Lower leg skin (tissue), 4 donors: ENCODE measurements at places on chromosomes 1 and 21.

DNA sequence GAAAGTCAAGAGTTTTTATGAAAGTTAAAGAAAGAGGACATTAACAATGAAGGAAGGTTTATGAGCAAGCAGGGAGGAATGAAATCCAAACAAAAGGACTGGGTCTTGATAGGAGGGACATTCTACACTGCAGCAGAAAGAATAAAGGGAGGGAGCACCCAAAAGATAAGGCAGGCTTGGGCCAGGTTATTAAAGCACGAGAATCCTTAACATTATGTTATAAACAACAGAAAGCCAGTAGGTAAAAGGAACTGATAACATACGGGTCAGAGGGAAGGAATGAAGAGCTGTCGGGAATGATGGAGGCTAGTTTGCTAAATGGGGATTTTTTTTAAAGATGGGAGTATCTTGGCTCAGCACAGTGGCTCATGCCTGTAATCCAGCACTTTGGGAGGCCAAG, 19.4 kb downstream of the LPGAT1 start:
- no peak for DNase-seq

- DNase-seq: no peak
These were observed 20.7 kb downstream of the NADK start for GRCh38 chr1:1757422-1758058.

GRCh38 chr1:233033361-233033760, 83.0 kb downstream of the NTPCR start:
- DNase-seq: no peak

DNA sequence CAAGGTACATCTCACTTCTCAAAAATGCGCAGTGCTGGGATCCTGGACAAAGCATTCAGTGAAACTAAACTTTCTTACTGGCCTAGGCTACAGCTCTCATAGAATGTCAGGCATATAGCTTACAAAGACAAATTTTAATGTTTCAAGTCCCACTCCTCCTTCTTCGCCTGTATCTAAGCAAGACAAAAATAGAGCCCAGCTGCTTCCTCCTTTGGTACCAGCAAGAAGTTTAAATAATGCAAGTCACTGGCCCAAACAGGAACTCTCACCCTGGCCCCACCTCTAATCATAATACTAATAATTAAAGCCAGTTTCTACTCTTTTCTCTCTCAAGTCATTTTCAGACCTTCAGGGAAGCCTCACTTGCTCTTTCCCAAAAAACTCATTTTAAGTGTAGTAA, 1267.9 kb downstream of the MRPL39 start:
- DNase-seq: no peak

DNA sequence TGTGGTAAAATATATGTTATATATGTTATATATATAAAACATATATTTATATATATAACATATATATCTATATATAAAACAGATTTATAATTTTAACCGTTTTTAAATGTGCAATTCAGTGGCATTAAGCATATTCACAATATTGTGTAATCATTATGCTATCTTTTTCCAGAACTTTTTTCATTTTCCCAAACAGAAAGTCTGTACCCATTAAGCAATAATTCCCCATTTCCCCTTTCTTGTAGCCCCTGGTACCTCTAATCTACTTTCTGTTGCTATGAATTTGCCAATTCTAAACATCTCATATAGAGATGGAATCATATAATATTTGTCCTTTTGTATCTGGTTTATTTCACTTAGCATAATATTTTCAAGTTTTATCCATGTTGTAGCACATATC, 10.7 kb upstream of the ARHGEF11 start:
- DNase-seq: no peak

DNA sequence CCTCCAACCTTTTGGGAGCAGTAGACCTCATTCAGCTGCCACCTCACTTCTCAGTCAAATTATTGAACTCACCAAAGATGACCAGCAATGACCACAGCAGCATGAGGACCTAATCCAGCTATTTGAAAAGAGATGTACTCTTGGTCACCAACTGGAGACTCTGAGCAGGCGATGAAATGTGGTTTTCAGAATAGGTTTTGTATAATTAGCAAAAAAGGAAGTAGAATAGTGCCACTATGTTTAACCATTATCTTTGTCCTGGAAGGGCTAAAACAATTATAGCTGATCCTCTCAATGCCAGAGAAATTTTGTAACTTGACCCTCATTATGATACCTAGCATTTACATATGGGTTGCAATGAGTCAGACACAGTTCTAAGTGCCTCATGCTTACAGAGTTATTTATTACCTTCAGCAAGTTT, at the start of gene FCRL2:
Gene FCRL2 (minus strand): TSS at position 162 of the 421 bp plus-strand sequence. CDS start 59 bp downstream, at position 103.
- DNase-seq: no peak

DNA sequence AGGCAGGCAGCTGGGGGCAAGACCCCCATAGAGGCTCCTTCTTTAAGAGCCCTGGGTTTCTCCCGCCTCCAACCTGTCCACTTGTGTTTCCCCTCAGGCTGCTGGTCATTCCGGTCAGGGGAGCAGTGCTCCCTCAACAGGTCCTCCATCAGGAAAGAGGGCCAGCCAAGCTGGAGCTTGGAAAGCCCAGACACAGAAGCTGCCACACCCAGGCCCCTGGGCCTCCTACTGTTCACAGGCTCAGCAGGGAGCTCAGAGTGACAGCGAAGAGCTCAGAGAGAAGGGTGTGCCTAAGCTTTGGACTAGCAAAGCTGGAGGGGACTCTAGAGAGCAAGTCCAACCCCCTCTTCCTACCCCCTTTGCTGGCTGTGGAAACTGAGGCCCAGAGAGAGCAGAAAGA, 10.3 kb upstream of the CDCP2 start:
- no peak for DNase-seq

DNA sequence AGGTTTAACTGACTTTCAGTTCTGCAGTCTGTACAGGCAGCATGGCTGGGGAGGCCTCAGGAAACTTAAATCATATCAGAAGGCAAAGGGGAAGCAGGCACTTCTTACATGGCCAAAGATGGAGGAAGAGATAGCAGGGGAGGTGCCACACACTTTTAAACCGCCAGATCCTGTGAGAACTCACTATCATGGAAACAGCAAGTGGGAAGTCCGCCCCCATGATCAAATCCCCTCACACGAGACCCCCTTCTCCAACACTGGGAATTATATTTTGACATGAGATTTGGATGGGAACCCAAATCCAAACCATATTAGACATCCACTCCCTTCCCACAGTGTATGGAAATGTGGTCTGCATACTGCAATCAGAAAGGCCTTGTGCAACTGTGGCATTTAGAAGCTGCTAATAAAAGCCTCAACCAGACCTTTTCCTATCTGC, 148.2 kb downstream of the FCRL5 start:
- no peak for DNase-seq

DNA sequence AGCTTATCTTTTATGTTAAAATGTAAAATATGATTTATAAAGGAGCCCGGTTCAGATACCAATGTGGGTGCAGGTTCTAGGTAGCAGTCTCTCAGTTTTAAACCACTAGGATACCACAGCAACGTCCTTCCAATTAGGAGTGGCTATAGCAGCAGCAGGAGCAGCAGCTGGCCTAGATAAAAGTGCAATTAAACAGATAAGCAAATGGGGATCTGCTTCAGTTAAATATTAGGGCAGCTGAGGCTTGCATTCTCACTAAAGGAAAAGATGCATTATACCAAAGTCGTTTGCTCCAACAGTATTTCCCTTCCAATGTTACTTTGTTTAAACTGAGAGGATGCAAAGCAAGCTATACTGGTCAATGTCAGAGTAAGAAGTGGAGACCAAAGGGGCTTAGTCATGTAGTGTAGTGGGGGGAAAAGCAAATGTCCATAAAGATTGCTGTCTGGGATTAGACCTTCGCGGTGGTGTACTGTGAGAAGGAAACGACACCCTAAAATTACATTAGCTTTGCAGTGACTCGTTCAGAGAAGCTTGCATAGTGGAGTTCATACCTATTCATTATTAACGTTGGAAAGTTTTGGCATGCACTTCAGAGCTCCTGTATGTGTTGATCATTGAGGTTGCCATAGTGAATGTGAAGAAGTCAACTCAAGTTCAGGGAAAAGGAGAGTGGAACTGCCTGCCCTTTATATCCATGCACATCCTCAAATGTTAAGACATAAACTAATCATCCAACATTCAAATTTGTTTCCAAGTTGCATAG, 272.2 kb downstream of the VAV3 start:
- DNase-seq: no peak
